ENCODE measurements at places on chromosomes 2 and 18.

DNA sequence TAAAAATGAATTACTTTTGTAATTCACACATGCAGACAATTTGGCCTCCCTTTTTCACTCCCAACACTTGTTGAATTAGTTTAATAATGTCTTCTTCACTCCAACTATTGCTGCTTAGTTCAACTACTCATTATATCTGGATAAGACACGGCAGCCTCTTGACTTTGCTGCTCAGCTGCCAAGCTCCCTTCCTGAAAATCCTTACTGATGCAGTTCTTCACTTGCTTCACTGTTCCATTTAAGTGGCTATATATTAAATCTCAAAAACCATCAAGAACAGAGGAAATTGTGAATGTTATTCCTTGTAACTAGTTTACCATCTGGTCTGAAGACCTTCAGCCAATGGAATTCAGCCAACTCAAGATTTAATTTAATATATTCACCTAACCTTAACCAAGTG, 127.1 kb downstream of the NCOA1 start:
- DNase-seq: no peak

- no peak for DNase-seq
Observed at GRCh38 chr2:6787376-6787775, 78.3 kb downstream of the CMPK2 start.

DNA sequence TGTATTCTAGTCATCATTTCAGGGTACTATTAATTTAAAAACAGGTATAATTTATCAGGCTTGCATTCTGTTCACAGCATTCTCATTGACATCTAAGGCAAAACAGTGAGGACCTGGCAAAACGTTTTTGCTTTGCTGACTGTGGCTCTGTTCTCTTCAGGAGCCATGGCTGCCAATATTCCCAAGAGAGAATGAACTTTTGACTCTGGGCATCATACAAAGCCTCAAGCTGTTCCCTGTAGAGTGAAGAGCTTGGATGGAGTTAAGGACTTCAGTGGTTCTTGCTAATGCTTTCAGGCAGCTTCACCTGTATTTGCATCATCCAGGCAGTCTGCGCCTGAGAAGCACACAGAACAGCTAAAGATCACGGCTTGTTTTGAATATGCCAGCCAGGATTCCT, 65.9 kb upstream of the CAVIN2 start:
- no peak for DNase-seq

- no peak for DNase-seq
Observed at GRCh38 chr2:165453561-165454094, 15.9 kb upstream of the CSRNP3 start.

GRCh38 chr2:108184419-108184818, 55.3 kb upstream of the SULT1C3 start:
- DNase-seq: no peak

DNA sequence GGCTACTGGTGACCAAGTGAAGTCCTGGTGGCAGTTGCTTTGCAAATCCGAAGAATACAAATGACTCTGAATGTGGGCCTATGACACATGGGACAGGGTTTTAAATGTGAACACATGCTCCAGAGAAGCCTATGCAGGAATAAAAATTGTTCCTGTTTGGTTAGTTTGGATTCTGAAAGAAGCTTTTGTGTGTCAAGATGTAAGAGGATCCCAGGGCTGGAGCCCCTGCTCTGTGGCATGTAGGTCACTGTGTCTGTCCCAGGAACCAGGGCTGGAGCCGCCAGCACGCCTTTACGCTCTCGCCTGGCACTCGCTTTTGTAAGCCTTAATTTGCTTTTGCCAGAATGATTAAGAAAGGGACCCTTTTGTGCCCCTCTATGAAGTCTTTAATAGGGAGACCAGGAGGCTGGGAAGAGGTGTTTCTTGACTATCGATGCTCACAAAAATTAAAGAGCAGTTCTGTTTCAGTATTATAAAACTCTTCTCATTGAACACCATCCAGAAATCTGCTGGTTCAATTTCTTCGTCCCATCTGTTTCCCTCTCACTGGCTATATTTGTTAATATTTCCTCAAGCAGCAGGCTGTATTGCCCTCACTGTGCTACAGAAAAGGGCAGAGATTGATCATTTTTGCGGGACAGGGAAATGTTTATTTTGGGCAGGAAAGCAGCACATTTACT, 532.7 kb upstream of the POU3F3 start:
- no peak for DNase-seq

GRCh38 chr2:220219371-220219770, 591.9 kb downstream of the SLC4A3 start:
- no peak for DNase-seq

DNA sequence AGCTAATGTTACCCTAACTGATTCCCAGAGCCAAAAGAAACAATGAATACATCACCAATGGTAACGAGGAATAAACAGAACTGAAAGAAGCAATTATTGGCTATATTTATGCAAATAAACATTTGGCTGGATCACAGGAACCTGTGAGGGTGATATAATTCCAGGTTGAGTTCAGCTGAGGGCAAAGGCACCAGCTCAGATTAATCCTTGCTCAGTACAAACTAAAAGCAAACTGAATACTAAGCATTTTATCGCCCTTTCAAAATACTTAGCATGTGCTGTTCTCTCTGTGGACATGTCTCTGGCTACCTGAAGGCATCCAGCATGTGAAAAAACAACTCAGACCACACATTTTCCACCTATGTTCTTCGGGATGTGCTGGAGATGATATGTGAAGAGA, 791.7 kb downstream of the METTL4 start:
- no peak for DNase-seq

DNA sequence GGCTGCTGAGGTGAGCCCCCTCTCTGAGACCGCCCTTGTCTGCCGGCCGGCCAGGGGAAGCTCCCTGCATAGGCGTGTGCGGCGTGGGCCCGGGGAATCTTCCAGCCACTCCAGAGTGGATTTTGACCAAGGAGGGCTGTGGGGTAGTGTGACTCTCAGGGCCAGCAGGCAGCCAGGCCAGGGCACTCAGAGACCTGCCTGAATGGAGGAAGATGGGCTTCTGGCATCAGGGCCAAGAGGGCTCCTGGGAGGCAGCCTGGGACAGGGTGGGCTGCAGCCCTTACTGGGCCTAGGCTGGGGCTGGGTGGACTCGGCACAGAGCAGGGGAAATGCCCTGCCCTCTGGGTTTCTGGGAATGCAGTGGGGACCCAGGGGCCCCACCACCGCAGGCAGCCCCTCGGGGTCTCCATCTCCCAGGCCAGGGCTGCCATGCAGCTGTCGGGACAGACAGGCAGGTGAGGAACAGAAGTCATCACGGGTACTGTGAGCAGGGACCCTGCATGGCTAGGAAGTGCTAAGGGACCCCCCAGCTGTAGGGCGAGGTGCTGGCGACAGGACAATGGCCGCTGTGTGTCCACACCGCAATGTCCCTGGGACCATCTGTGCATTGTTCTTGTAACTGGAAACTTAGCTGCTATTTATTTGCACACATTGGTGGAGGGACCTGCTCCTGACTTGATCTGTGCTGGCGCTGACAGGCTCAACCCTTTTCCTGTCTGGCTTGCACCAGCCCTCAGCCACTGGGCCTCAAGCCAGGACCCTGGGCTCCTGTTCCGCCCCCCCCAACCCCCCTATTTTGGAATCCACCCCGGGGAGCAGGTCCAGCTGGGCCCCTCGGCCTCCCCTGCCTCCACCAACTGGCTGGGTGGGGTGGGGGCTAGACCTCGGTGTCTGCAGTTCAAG, 4.1 kb downstream of the PDCD1 start:
- DNase-seq: no peak

DNA sequence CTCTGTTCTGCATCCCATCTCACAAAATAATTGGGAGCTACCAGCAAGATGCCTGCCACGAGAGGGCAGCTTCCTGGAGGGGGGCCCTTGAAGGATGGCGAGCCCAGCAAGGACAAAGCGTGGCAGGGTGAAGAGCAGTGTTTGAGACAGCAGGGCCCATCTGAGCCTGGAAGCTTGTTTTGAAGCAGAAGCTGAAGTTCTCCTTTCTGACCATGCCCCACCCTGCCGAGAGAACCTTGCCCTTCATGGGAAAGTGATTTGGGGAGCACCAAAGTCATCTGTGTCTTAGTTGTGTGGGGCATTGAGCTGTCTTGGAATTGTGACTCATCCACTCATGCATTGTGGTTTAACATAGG, 216.3 kb downstream of the BCL11A start:
- DNase-seq: peak; percentile 7

DNA sequence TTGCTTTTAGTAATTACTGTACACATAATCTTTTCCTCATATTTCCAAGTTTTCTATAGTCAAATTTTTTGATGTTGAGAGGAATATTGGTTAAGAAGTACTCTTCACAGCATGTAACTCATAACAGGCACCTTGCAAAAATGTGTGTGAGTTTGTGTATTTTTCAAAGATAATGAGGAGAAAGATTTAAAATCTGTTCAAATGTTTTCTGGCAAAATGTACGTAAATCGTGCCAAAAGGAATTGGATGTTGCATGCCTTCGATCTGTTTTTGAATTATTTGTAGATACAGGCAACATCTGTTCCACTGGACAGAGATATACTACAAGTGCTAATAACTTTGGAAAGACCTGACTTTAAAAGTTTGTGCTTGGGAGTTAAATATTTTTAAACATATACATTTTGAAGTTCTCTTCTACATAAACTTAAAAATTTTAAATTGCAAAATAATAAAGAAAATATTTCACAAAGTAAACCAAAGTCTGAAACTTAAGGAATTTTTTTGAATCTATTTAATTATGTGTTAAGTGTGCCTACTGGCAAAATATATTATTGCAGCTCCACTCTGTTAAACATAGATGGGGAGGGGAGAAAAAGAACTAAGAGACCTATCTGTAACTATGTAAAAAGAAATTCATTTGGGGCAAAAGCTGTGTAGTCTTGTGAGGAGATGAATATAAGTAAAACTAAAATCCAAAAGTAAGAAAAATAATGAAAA, 133.5 kb upstream of the UBE2E3 start:
- DNase-seq: no peak

- DNase-seq: peak; percentile 67
Observed at GRCh38 chr2:238263204-238264071, 23.6 kb upstream of the HES6 start.

DNA sequence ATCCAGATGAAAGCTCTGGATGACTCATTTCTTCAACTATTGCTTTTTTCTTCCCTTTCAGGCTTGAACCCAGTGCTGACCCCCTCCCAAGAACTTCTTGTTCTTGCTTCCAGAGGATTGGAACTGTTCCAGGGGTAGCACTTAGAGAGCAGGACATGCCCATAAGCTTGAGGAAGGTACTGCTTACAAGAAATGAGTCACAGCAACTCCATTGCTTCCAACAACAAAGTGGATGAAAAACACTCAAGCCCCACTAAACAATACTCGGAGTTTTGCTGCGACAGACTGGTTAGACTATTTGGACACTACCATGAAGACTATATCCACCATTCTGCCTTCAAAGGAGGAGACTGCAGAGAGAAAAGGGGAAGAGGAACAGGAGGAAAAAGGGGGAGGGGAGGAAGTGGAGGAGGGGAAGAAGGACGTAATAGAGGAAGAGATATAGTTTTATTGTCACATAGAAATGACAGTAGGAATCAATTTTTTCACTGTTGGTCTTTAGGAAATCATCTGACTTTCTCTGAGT, 1.6 kb upstream of the EPC2 start:
- no peak for DNase-seq

GRCh38 chr2:143356336-143356735, 227.1 kb downstream of the ARHGAP15 start:
- DNase-seq: no peak

GRCh38 chr2:126889071-126889470, 9.6 kb upstream of the TEX51 start:
- DNase-seq: no peak

GRCh38 chr2:58714238-58714637, 473.1 kb upstream of the FANCL start:
- no peak for DNase-seq

DNA sequence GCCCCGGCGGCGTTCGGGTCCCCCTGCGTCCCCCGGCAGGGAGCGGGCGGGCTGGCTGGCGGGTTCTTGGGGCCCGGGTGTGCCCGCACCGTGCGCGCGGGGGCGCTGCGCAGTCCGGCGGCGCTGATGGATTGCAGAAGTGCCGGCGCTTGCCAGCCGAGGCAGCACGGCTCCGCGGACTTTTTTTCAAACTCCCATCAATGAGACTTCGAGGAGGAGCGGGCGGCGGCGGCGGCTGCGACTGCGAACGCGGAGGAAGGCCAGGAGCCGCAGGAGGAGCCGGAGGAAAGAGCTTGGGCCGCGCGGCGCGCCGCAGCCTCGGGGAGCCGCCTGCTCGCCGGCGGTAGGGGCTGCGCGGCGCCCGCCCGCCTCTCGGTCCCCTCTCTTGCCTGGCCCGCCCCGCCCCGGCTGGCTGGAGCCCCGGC, at the start of gene GLI2:
TSS of gene GLI2 (plus strand) at position 123 of the 425 bp plus-strand sequence. CDS start 61,453 bp downstream, outside the sequence.
- DNase-seq: no peak

GRCh38 chr2:19746137-19746600, 155.6 kb downstream of the TTC32 start:
- DNase-seq: no peak

DNA sequence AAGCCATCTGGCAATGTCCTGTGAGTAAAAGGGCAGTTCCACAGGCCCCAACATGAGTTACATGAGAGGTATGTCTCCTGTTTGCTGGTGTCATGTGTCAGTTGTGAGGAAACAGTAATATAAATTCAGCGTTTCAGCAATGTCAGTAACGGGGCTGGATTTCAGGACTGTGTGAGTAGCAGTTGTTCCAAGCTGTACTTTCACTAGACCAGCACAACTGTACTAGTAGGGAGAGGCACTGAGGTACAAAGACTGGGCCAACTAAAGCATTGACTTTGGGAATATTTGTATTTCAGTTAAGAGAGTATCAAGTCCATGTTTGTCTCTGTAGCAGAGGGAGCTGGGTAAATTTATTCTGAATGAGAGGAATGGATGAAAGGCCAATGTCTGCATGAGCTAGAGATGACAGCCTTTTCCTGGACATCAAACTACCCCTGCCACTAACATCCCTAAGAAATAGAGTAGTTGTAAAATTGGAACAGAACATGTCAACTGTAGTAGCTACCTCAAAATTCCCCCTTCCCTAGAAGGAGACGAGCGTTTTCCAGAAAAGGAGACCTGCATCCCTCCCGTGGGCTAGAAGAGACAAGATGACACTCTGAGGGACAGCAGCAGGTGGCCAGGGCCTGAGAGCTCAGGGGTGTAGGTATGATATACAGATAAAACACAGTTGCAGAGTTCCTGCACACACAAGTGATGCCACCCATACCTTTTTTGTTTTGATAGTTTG, 24.4 kb downstream of the EIF4E2 start:
- no peak for DNase-seq

- no peak for DNase-seq
Observed at GRCh38 chr2:126909781-126910180, 11.1 kb downstream of the TEX51 start.

GRCh38 chr2:209988010-209988409, 14.4 kb upstream of the RPE start:
- no peak for DNase-seq

DNA sequence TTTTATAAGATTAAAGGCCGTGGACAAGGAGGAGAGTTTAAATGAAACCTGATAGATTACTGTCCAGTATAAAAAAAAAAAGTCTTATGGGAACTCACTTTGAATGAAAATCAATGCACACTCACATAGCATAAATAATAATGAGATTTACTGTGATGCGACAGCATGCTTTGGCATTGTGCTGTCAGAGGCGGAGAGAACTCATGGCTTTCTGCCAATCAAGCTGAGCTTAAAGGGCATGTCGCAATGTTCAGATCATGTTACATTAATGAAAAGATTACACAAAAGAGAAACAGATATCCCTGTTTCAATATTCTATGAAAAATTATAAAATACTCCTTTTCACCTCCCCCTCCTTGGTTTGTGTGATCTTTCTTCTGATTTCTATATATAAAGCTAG, 310.8 kb downstream of the ERBB4 start:
- no peak for DNase-seq

- no peak for DNase-seq
Observed at GRCh38 chr2:11613297-11613696, 56.7 kb downstream of the NTSR2 start.

- DNase-seq: no peak
Observed at GRCh38 chr2:23550553-23550952, 165.6 kb downstream of the KLHL29 start.

Measured in CD4-positive, alpha-beta T cell treated with Interleukin-4 for 4 hours (primary cell).